Ureter (tissue), 1 donor: ENCODE measurements at places on chromosomes 2 and 18. TPM values are rescaled to one million over a fixed set of nuclear protein-coding genes. Genes with fewer than 3 reads are reported as not detected.

DNA sequence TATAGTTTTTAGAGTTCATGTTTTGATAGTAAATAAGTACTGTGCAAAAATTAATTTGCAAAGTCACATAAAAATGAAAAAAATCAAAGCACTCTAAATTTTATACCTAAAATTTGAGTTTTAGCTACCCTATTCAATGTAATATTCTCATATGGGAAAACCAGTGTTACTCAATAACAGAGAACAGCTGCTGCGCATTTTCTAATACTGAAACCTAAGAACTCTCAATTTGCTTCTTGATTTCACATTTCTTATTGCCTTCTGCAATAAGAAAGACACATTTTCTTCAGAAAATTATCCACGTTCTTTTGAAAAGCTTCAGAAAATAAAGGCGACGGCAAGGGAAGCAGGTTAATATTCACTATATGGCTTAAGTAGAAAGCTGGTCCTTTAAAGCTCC is 199.1 kb upstream of the CCDC150 start:
- no peak for DNase-seq

GRCh38 chr2:598058-598802 is 79.0 kb downstream of the TMEM18 start:
- no peak for DNase-seq

DNA sequence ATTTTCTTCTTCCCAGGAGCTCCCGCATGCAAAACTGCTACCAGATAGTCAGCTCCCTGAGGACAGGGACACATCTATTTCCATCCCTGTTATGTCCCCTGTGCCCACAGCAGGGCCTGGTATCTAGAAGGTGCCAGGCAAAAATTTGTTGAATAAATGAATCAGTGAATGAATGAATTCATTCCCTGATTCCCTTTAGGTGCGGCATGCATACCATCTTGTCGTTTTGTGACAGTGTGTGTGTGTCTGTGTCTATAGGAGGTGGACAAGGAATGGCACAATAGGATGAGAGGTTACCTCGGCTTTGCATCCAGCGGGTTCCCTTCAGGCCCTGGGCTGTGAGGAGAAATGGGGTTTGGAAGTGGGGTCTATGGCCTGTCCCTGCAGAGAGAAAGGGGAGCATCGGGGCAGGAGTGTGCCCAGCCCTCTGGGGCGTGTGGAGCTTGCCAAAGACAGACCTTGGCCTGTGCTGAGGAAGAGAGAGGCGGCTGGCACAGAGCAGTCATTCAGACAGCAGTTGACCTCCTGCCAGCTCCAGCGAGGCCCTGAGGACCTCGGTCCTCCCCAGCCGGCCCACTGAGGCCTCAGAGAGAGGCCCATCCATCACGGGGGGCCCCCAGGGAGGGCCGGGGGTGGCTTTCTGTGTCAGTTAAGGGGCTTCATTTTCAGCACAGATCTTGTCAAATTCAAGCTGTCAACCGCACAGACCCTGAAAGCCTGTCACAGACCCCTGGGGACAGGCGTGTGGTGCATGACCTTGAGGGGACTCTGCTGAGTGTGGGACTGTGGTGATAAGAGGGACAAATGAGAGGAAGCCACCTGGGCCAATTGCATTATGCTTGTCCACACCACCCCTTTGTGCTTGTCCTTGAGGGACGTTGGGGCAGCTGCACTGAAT is 125.9 kb upstream of the CXCR4 start:
- DNase-seq: no peak

PRSS56 gene
- total RNA-seq: not detected

DNA sequence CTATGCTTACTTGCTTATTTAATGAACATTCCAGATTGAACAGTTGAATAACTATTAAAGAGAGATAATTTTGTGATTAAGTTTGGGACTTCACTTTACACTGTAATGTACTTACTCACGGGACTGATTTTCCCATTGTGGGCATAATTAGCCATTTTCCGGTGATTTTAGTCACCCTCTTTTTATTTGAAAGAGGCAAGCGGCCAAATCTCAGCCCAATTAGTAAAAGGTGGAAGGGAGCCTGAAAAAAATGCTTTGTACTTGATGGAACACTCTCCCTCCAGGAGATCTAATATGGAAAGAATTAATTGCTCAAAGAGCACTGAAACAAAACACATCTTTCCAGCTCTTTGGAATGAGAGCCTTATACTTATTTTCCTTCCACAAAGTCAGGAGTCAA is 50.2 kb downstream of the CALCRL start:
- DNase-seq: no peak

SPATA3 gene
- not detected for total RNA-seq

GRCh38 chr2:118388771-118389170 is 300.5 kb downstream of the INSIG2 start:
- DNase-seq: no peak
